ENCODE measurements at places on chromosomes 7 and 10.

DNA sequence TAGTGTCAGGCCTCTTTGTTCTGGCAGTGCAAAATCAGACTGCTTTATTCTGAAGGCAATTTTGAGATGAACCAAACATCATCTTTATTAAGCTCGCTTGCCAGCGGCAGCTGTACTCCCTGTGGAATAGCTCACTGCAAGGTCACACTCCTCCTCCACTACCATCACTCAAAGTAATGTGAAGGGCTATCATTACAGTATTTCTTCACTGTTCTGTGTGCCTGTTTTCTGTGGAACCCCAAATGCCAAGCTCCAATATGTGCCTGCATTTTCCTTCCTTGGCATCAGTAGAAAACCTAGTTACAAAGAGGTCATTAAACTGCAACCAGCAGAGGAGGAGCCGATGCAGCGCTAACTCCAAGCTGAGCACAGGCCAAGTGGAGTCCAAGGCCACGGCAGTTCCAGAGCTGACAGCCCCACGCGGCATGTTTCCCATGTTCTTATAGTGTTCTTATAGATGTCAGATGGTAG is 21.4 kb downstream of the BCCIP start:
- no peak for DNase-seq

DNA sequence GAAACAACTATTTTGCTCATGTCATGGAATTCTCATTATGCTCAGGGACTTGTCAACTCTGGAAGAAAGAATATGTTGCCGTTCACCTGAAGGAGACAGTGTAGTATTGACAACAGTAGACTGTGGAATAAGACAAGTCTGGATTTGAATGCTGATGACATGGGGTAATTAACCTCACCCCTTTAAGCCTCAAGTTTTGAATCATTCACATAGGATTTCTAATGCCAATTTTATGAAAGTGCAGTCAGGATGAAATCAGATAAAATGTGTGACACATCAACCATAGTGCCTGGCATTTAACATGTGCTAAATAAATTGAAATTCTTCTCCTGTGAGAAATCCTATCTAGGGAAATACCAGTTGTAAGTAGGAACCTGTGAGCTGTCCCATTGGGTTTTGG is 305.8 kb downstream of the KIF20B start:
- DNase-seq: no peak

DNA sequence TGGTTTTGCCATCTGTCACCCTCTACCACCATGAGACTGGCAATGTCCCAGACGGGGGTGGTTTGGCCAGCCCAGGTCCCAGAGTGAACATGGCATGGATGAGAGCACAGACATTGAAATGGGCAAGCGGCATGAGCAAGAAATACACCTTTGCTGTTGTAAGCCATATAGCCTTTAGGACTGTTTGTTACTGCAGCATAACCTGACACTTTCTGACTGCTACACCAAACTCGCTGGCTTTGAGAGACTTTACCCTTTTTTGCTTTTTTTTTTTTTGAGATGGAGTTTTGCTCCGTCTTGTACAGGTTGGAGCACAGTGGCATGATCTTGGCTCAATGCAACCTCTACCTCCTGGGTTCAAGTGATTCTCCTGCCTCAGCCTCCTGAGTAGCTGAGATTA is 5.2 kb upstream of the MUC3A start:
- no peak for DNase-seq

GRCh38 chr7:55366461-55367070 is 1.4 kb downstream of the LANCL2 start:
- DNase-seq: no peak

DNA sequence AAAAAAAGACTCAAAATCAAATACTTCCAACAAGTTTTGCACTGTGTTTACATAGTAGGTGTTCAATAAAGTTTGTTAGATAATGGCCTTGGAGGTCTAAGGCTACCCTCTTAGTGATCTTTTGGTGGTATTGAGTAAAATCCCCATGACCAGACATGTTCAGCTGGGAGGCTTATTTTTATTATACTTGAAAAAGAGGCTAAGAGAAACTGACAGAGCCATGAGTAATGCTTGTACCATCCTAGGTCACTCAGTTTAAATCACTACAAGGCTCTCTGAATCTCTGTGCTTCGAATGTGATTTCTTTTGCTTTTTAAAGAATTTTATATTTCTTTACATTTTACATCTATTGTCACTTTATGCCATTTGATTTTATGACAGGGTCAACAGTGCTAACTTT is 90.5 kb downstream of the TWIST1 start:
- no peak for DNase-seq

DNA sequence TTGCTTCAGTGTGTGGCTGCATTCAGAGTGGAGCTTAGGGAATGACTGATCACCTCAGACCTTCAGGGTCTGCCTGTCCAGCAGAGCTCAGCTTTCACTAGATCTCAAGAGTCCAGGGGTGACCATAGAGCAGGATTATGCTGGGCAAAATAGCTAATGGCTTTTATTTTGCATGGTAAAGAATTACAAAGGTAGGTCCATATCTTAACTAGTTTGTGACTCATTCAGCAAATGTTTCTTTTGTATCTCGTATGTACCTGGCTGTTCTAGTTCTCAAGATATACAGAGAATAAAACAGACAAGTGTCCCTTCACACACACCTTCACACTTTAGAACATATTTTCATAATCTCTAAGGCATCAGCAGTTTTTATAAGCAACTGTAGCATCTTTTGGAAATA is 180.5 kb downstream of the DYNC1I1 start:
- no peak for DNase-seq

DNA sequence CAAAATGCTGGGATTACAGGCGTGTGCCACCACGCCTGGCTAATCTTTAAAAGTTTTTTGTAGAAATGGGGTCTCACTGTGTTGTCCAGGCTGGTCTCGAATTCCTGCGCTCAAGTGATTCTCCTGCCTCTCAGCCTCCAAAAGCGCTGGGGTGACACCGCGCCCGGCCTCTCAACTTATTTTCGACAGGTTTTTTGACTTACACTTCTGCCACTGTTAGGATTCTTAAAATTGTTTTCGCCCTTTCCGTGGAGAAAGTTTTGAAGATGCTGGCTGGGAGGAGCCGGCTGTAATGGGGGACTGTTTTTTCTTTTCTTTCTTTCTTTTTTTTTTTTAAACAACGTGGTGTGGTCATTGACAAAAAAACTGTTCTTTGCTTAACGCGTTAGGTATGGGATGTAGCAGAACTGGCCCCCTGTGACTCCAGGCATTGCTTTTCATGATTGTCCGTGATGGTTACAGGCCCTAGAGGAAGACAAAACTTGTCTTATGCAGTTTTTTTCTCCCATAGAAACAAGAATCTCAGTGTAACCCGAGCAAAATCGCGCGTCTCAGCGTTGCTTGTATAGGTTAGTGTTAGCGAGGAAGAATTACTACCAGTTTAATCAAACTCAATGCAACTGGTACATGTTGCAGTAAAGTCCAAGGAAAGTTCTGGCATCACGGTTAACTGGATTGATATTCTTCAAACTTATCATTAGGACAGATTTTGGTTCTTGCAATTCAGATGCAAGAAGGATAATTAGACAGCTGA is 72.2 kb downstream of the DAGLB start:
- DNase-seq: no peak

DNA sequence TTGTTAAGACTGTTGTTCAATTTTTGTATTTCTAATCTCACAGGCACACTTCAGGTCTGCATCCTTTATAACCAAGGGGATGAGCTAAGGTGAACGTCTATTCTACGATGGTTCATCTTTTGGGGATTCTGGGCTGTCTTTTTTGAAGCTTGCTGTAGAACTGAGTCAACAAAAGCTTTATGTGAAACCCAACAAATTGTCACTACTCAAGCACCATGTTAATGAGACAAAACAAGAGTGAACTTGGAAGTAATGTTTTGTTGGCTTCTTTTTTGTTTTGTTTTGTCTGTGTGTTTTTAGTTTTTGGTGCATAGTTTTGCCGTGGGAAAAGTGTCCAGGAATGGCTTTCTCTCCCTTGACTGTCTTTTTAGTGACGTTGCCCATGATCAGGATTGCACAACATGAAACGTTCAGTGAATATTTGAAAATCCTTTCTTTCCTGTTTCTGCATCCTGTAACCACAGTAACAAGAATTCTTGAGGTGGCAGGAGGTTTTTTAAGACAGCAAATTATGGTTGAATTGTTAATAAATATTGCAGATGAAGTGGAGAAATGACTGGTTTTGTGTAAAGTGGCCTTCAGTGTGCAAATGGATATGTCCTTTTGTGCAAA is 65.6 kb downstream of the WIPF3 start:
- no peak for DNase-seq

DNA sequence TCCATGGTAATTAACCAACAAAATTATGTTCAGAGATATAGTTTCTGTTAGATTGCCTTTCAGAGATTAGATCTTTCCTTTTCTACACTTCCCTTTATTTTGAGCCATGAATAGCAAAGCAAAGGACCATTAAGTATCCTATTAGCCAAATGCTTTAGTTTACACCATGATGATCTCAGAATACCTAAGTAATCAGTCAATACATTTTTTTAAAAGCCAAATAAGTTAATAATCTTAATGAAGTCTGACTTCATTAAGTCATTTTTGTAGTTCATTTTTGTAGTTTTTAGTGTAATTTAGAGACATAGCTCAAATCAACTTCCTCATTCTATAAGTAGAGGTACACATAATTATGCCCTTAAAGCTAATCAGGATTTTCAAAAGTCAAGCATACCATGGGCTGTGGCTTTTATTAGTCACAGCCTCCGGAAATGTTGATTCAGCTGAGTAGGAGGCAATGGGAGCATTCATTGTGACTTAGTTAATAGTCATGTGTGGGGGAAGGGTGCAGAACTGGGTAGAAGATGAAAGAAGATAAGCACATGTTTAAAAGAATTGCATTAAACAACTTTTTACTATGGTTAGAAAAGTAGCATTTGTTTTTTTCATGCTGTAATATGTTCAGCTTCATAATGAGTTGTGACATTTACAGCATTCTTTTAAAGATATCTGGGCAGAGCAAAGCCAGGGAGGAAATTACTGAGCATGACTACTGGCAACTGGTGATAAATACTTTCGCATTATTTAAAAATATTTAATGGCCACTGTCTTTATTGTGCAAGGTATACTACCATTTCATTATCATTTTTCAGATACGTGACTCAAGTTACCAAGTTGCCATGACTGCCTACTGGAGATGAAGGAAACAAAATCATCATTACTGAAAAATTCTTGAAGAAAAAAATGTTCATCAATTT is 57.3 kb upstream of the CCDC71L start:
- peak; percentile 29 for DNase-seq

DNA sequence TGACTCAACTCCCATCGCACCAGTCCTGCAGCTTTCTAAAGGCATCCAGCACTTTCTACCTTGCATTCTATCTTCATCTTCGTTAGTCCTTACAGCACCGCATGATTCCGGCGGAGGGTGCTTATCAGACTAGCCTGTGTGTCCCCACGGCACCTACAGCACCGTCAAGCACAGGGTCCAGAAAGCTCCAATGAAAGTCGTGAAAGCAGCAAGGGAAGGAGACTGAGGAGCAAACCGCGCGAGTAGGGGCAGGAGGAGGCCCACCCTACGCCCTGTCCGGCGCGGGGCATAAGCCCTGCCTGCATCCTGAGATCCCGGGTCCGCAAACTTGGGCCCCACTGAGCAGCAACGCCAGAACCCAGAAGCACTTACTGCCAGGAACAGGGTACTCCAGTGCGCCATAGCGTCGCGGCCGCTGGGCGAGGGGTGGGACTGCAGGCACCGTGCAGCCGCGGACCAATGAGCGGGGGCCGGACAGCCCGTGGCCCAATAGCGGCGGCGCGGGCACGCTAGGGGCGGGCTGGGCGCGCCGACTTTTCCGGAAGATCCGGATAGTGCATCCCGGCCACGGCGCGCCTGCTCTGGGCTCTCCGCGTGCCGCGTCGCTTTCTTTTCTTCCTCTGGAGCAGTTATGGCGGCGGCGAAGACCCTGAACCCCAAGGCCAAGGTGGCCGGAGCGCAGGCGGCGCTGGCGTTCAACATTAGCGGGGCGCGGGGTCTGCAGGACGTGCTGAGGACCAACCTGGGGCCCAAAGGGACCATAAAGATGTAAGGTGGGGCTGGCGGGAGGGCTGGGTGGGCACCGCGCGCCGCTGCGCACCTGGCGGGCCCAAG is 122.1 kb upstream of the VKORC1L1 start:
- DNase-seq: peak; percentile 81

- peak; percentile 20 for DNase-seq
These were observed 21.0 kb downstream of the ZCWPW1 start for GRCh38 chr7:100407285-100408180.

DNA sequence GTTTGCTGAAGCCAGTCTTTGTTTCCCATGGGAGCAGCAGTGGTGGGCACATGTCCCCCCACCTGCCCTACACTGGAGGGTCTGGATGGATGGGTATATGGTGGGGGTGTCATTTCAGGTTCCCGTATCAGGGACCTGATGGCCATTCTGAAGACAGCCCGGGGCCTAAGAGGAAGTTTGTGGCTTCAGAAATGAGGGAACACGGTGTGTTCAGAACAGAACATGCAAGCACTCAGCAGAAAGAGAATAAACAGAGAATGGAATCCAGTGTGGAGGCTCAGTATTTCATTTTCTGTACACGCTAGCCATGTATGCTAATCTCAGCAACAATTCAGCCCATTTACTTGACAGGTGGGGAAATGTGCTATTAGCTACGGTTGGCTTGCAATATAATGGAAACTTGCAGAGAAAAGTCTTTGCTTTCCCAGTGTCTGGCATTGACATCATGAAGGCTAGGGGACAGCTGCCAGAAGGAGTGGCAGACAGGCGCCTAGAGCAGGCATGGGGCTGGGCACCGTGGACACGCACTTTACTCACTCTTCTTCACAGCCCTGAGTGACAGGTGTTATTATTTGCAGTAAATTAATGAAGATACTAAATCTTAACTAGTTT is 98.6 kb downstream of the ELMO1 start:
- DNase-seq: no peak

GRCh38 chr7:37376386-37376785 is 72.3 kb downstream of the ELMO1 start:
- no peak for DNase-seq

- DNase-seq: no peak
These were observed 1.6 kb upstream of the RAB19 start for GRCh38 chr7:140402178-140402835.

- no peak for DNase-seq
These were observed 778 bp upstream of the TRIM8 start for GRCh38 chr10:102643336-102644065.

- no peak for DNase-seq
These were observed 22.8 kb upstream of the FOXL3 start for GRCh38 chr7:266851-267840.

DNA sequence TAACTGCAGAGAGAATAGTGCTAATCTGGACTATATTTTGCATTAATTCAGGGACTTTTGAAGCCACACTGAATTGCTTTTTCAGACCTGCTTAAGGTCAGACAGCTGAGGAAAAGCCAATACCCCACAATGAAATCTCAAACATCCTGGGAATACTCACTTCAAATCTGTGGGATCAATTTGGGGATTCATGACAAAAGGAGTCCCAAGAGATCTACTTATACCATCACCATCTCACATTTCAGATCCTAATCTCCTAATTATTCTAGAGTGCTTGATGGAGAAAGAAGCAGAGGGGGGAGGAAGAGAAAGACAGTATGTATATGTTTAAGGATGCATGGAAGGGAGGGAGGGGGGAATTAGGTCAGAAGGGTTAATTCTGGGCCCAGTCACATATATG is 202.2 kb downstream of the CACNA2D1 start:
- no peak for DNase-seq
